ENCODE measurements at places on chromosomes 3 and 15.

GRCh38 chr15:70112074-70112395, 14.3 kb upstream of the TLE3 start:
- no peak for DNase-seq

- DNase-seq: no peak
Observed at GRCh38 chr3:24550588-24550987, 55.9 kb upstream of the THRB start.

GRCh38 chr3:23698652-23699313, 107.0 kb upstream of the UBE2E1 start:
- DNase-seq: no peak

GRCh38 chr15:86572368-86572841, 492.7 kb downstream of the AGBL1 start:
- DNase-seq: no peak

DNA sequence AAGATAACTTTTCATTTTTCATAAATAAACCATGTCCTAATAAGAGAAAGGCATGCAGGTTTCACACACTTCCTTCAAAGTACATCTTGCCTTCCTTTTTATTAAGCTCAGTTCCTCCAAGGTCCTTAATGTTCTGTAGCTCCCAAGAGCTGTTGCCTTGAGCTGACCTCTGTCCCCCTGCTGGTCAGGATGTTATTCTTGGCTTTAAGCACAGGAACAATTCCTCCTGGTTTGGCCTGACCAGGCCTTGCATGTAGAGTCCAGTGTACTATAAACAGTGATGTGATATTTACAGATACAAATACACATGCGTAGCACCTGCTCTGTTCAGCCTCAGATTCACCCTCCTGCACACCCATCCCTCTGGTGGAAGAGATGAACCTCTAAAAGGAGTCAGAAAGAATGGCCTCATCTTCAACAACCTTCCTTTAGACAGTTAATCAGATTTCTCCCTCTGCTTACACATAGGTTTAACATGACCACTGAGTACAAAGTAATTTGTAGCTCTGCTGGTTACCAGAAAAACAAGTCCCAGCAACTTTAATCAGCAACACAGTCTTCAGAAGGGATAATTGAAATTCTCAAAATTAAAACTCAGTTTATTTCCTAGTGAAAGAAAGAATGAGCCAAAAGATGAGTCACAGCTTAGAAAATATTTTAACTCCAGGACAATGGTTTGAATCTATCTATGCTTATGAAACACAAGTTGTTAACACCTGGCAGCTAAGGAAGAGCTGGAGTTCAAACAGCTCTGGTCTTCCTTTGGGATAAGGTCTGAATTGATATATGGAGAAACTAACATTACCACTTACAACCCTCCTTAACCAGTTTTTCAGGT, 46.5 kb downstream of the PTPN9 start:
- DNase-seq: no peak

GRCh38 chr3:36907911-36908646, 36.8 kb downstream of the TRANK1 start:
- DNase-seq: peak; percentile 50

- DNase-seq: no peak
Observed at GRCh38 chr3:178507507-178508442, 28.5 kb upstream of the KCNMB2 start.

GRCh38 chr3:130820976-130821375, 72.9 kb upstream of the ATP2C1 start:
- no peak for DNase-seq

DNA sequence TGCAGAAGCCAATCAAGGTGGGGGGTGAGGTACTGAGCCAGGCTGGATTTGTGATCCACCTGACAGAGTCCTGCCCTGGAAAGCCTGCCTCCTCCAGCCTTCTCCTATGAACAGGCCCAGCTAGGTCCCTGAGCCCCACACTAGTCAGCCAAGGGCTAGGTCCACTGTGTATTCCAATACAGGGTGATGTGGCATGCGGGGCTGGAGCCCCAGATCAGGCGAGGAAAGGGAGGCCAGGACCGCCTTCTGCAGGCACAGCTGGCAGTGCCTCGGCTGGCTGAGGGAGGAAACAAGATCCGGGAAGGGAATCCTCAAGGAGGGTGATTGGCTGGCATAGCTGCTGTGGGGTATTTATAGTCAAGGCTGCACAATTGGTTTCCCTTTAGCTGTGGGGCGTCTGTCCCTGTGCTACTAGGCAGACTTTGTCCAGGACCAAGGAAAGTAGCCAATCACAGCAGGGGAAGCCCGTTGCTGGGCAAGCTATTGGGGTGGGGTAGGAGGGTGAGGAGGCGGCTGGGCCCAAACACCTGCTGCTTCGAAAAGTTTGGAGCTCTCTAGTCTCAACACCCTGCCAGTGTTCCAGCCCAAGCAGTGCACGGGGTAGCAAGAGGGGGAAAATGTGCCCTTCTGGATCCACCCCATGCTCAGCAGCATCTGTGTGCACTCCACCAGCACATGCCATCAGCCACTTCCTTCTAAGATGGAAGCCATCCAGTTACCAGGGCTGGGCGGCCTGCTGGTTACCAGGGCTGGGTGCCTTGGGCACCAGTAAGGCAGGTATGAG, 5.9 kb downstream of the KY start:
- no peak for DNase-seq

DNA sequence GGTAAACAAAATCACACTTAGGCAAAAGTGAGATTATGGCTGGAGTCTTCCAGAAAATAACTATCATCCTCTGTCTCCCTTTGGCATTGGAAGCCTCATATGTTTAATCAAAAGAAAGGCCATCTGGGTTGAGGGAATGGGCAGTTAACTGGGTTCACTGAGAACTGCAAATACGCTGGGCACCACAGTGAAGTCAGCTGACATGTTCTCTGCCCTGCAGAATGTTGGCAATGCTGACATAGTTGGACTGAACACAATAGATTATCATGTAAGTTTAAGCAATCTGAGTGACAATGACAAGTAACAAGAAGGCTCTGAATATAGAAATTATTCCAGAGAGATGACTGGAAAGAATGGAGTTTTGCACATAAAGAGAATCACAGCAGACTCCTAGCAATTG, 43.8 kb upstream of the SLC25A26 start:
- no peak for DNase-seq

DNA sequence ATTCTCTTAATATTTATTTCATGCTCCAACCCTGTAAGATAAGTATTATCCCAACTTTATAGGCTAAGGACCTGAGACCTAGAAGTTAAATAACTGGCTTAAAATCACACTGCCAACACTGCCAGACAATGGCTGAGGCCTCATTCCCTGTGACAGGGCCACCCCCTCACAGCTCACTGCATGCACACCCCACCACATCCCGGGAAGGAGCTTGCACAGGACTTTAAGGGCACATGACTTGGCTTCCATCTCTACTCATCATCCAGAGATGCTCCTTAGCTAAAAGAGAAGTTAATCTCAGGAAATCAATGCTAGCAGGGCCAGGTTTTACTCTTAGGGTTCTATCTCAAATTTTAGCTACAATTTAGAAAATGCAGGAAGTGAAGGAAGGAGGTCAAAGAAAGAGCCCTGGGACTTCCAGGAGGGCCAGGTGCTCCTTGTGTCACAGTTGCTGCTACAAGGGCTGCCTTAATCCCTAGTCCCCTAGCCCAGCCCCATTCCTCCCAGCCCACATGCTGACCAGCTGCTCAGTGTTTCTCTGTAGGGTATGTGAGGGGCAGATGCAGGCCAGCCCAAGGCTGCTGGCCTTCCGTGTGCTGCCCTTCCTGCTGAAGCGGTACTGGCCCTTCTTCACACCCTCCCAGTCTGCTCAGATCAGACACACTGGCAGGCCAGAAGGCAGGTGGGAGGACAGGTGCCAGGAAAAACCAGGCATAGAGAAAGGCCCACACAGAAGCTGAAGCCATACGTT, 53.5 kb downstream of the WWTR1 start:
- DNase-seq: no peak

DNA sequence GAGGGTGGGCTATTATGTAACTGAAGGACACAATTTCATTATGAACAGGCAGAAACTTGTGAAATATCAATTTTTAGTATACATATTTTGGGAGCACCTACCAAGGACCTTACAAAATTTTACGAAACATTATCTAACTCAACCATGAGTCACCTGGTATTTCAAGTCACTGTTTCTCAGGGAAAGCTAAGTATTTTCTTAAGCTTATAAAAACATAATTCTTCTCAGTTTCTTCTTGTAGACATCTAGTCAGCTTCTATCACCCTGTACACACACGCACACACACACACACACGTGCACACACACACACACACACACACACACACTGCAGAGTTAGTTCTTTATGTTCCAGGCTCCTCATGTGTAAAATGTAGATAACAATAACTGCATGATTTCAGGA, 658.3 kb downstream of the TUSC7 start:
- DNase-seq: no peak

DNA sequence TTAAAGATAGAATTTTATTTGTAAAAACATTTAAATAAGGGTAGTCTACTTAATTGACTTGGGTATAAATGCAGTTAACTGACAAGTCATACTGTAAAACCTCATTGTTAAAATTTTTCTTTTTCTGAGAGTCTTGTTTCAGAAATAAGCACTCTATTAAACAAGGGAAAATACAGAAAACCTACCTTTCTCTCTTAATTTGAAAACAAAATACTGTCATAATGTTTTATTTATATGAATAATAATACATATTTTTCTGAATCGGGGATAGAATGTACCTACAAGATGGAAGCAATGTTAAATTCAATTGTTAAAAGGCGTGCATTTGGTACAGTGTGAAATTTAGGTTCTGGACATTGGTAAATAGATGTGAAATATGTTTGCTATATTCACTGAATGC, 17.8 kb downstream of the ZIC1 start:
- no peak for DNase-seq

DNA sequence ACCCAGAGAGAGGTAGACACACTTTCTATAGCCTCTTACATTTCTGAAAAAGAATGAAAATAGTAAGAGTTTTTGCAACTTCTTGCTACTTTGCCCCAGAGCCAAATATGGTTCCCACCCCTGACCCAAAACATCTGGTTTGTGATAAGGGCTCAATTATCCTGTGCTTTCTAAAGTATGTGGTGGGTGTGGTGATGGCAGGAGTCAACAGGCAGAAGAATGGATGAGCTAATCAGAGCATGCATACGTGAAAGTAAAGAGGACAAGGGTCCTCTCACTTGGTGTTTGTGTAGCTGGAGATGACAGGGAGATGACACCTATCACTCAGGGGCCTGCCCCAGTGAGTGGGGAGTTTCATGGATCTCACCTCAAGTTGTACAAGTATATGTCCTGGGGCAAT, 19.1 kb downstream of the KBTBD8 start:
- DNase-seq: no peak

GRCh38 chr3:112117841-112118571, 15.0 kb downstream of the GCSAM start:
- no peak for DNase-seq

DNA sequence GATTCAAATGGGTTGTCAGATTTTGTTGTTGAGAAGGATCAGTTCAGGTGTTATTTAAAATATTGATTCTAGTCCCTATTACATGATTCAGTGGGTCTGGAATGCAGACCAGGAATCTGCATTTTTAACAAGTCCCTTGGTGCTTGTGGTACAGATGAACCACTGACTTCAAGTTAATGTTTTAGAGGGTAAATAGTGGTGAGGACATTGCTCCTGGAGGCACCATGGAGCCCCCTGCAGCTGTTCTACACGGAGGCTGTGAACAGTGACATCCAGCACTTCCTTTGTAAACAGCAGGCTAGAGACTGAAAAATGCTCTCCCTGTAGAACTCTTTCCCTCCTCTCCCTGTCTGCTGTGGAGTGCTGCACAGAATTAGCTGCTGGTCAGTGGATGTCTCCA, 4.8 kb upstream of the FSIP1 start:
- DNase-seq: no peak

DNA sequence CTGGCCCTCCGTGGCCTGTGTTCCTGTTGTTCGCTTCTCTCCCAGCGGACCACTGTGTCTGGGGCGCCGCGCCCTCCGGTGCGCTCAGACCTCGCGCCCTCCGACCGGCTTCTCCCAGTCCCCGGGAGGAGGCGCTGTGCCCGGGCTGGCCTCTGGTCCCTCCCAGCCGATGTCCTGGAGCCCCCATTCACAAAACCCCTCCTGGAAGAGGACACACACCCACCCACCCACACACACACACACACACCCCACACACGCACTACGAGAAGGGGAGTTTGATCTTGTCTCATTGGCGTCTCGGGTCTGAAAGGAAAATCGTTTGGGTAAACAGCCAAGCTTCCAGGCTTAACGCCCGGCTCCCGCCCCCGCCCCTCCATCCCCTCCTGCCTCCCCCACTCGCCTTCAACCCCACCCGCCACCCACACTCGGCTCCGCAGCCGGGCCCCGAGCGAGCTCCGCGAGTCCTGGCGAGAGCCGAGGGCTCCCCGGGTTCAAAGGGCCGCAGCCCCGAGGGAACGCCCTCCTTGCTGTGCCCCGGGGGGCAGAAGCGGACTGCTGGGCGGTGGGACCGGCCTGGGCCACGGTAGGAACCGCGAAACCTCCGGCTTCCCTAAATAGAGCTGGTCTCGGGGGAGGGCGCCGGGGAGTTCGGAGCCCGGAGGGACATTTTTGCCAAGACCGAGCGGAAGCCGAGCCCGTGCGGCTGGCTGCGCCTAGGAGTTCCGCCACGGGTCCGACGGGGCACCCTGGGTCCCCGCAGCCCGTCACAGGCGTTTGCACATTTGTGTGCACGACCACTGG, 23.6 kb downstream of the NR2F2 start:
- DNase-seq: no peak

- DNase-seq: no peak
Observed at GRCh38 chr3:156978481-156978961, 152.4 kb downstream of the LEKR1 start.

- no peak for DNase-seq
Observed at GRCh38 chr3:10775259-10775658, 40.8 kb upstream of the SLC6A11 start.

- DNase-seq: no peak
Observed at GRCh38 chr3:101722394-101723173, 1.8 kb upstream of the CEP97 start.

- DNase-seq: no peak
Observed at GRCh38 chr3:184737641-184738505, 26.0 kb upstream of the MAGEF1 start.

GRCh38 chr15:31365655-31366127, 39.1 kb downstream of the KLF13 start:
- DNase-seq: peak; percentile 71
